ENCODE measurements at places on chromosomes 2 and 18.
A peak's percentile ranks its signal among the peaks of the same experiment; 100 is the strongest.

DNA sequence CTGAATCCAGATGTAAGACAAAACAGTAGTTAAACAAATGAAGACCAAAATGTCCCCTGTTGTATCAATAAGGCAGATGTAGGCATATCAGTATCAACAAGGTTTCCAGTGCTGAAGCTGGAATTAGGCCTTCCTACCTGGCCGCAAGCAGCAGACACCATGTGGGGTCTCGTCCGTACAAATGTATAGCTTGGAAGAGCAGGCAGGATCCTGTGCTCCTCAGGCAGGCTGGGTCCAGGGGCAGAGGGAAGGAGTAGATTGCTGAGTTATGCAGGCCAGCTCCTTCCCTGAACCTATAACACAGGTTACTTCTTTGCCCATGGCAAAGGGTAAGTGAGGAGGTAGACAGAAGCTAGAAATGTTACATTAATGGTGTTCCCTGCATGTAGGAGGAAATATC is 23.5 kb downstream of the NTSR2 start:
- no peak for DNase-seq

DNA sequence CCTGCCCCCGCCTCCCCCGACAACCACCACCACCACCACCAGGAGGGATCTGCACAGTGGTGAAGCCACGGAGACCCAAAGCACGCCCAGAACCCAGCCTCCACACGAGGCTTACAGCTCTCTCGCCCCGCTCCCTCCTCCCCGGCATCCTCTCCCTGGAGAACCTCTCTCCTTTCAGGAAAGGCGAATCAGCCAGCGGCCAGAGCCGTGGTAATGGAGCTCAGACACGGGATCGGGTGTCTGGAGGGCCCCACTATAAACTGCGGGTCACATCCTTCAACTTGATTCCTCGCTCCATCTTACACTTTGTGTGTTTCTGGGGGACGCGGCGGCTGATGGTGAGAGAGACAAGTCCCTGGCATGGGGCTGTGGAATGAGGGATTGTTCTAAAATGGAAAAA is 271.5 kb upstream of the SIX2 start:
- DNase-seq, result no peak

GRCh38 chr2:64873472-64873924 is 115.7 kb upstream of the SLC1A4 start:
- DNase-seq, result peak; percentile 85

GRCh38 chr2:85661139-85661858 is 6.7 kb downstream of the SFTPB start:
- no peak for DNase-seq

DNA sequence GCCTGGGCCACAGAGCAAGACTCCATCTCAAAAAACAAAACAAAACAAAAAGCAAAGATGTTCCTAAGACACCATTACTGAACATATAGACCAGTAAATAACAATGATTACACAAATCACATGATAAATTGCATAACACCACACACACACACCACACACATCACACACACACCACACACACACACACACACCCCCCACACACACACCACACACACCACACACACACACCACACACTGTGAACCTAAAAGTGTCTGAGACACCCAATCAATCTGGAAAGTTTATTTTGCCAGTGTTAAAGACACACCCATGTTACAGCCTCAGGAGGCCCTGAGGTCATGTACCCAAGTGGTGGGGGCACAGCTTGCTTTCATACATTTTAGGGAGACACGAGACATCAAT is 62.6 kb upstream of the ASAP2 start:
- no peak for DNase-seq

DNA sequence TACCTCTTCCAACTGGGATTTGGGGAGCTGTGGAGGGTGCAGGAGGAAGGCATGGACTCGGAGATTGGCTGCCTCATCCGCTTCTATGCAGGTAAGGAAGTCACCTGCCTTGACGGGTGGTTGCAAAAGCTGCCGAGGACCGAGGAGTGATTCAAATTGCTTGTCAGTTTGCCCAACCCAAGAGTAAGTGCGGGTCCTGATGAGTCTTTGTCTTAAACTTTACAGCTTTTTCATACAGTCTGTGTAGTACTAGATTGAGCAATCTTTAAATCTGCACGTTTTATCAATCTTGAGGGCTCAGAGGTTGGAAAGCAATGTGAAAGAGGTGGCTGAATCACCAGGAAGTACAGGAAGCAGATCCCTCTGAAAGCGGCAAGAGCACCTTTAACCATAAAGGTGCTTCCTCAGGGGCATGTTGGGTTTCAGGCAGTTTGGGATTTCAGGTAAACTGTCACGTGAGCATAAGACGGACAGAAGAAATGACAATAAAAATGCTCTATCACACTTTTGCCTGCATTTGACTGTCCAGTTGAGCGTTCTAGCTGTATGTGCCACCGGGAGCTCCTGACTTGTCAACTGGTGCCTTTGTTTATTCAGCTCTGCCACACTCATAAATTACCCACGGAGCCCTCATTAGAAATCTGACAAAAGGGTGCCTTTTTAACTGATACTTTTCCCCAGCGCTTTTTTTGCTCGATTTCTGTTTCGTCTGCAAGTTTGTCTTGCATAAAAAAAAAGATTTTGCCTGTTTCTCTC is 2.0 kb downstream of the PHLPP1 start:
- peak; percentile 70 for DNase-seq

DNA sequence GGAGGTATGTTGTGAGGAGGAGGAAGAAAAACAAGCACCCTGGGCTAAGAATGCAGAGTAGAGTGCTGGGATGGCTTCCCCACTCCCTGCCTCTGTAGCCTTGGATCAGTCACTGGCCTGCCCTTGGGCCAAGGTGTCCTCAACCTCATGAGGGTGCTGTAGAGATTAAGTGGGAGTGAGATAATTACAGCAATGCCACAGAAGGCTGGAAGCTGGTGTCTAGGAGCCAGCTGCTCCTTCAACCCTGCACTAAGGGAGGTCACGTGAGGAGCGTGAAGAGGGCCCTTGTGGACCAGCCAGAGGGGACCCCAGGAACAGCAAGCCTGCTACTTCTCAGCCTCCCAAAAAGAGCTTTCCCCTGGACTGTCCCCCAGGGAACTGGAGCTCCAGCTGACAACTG is 95.2 kb downstream of the TTC32 start:
- DNase-seq, result no peak

GRCh38 chr18:10381951-10382350 is 72.5 kb upstream of the APCDD1 start:
- no peak for DNase-seq

Data from GM23338 (cell line).